ENCODE measurements at places on chromosomes 7 and 10.
A peak's percentile ranks its signal among the peaks of the same experiment; 100 is the strongest.

DNA sequence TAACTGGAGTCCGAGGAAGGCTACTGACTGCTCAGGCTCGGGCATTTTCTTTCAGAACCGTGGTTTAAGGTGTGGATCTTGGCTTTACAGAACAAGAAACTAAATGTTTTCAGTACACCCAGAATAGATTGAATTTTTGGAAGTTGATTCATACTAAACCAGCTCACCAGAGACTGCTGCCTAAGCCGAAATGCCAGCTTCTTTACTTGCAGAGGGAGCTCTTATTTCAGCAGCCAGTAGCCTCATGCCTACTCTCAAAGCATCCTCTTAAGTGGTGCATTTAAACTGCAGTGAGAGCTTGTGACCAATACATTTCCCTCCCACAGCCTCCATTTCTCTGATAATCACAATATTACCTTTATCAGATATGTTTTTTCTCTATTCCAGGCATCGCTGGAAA is 615.1 kb downstream of the SUGCT start:
- no peak for DNase-seq

DNA sequence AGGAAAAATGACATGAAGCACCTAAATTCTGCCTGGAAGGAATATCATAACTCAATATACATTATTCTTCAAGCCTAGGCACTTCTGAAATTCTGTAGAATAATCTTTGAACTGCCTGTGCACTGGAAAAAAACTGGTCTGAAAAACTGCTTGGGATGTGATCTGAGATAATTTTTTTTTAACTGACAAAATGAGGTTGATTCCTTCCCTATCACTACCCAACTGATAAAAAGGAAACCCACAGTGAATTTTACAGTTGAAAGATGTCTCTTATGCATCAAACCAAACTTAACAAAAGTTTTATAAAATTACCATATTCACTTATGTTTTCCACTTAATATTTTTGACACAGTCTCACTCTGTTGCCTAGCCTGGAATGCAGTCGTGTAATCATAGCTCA is 67.2 kb upstream of the FAM133B start:
- DNase-seq, result no peak

GRCh38 chr10:30857803-30858202 is 173.9 kb downstream of the ZNF438 start:
- no peak for DNase-seq

GRCh38 chr7:143467724-143468123 is 9.9 kb upstream of the TAS2R41 start:
- DNase-seq, result no peak

DNA sequence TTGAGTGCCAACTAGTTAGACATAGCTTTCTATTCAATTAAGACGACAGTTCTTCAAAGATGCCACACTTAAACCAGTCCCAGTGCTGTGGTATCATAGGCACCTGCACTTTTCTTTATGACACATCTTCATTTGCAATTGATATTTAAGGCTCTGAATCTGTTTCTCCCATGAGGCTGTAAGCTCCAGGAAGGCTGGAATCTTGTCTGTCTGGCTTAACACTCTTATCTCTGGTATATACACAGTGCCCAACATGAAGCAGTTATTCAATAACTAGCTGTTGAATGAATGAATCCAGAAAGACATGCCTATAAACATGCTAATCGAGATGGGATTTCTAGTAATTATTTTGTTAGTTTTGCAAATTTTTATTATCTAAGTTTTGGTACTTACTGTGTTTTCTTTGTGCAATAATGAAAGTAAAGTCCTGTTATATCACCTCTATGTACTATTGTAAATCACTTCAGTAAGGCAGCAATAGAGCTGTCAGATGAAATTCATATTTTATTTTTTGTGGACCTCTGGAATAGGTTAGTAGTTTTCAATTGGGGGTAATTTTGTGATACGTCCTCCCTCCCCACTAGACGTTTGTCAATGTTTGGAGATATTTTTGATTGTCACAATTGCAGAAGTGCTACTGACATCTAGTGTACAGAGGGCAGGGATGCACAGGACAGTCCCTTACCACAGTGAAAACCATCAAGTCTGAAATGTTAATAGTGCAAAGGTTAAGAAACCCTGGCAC is 51.3 kb upstream of the STEAP4 start:
- no peak for DNase-seq

DNA sequence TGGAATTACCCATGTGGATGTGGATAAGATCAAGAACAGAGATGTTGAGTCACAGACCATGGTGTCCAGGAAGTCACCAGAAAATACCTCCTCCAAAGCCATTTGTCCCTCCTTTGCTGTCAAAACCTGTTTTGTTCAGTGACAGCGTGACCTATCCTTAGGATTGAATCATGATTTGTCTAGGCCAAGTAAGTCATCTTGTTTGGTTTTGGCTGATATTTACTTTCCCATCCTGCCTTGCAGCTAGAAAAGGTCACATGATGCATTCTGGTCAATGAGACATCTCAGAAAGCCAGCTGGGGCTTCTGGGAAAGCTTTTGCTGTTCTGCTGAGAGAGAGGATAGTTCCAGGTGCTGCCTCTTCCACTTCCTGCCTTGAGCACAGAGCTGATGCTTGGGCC is 225.3 kb upstream of the ZMIZ1 start:
- no peak for DNase-seq

GRCh38 chr7:157973971-157974677 is 613.5 kb downstream of the PTPRN2 start:
- DNase-seq, result no peak

DNA sequence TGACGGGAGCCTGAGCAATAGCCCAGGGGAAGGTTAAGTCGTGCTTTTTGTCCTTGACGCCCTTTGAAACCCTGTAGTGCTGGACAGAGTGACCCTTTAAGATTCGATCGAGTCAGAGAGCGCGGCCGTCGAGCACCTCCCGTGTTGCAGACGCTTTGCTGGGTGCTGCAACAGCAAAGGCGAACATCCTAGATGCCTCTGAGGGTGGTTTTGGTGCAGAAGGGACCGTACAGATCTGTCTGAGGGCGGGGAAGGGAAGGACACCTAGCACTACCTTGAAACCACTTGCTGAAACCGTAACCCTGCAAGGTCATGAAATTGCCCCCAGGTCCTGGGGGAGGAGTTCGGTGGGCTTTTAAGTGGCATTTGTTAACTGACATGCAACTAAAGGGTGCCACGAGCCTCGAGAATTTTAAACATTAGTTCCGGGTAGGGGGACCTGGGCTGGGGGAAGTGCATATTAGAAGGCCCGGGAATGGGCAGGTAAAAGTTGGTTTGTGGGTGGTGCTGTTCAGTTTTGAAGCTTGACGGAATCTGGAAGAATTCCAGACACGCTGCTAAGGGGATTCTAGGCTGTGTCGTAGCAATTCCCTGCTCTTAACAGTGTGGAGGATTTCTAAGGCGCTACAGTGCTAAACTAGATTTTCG is 786 bp downstream of the ATP5F1C start:
- peak; percentile 3 for DNase-seq

DNA sequence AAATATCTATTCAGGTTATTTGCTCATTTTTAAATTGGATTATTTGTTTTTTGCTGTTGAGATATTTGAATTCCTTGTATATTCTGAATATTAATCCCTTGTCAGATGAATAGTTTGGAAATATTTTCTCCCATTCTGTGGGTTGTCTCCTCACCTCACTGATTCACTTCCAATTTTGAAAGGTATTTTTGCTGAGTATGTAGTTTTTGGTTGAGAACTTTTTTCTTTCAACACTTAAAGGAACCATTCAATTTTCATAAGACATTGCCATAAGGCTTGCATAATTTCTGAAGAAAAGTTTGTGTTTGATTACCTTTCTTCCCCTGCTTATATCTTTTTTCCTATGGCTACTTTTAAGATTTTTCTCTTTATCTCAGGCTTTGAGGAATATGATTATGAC is 8.9 kb upstream of the SCRN1 start:
- DNase-seq, result no peak

DNA sequence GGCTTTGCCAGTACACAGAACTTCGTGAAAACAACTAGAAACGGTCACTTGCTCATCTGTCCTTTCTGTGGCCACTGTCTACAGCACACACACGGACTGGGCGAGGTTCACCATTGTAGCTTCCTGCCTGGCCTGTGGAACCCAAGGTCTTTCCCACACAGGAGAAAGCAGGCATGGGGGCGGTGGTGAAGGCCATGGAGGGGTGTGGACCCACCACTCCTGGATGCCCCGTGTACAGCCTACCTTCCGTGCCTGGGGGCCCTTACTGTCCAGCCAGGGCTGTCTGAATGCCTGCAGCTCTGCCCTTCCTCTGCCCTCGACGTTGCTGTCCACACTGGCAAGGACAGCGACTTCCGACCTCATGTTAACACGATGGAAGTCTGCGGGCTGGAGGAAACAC is 108.8 kb downstream of the PRPF18 start:
- DNase-seq, result no peak

DNA sequence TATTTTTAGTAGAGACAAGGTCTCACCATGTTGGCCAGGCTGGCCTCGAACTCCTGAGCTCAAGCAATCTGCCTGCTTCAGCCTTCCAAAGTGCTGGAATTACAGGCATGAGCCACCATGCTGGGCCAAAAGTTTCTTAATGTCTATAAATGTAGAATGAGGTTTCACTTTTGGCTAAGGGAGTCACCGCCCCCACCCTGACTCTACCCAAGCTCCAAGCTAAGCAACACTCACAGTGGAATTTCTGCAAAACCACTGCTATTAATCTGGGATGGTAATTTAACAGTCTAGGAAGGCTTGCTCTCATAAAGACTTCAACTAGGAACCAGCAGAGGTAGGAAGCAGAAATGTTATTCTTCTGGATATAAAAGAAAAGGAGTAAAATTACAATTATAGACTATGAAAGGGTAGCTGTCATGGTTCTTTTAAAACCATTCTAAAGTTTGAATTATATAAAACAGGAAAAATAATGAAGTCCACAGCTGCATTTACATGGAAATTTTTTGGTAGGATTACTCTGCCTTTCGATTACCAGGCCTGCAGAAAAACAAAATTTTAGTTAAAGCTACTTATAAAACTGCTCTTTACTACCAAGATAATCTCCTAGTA is 211.6 kb downstream of the SFMBT2 start:
- DNase-seq, result no peak

DNA sequence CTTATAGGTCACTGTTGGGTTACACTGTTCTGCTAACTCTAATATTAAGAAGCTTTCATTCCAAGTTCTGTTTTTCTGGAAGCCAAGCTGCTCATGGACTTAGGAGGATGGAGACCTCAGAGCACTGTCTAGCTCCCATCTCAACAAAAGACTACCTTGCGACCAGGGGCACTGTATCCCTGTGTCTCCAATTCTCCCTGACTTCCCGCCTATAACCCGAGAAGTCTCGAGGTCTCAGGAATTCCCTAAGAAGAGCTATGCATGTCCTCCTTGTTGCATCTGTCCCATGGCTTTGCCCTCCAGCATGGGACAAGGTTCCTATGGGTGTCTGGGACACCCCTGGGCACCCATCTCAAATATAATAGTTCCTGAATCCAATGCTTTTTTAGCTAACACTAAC is 31.2 kb downstream of the BTBD16 start:
- DNase-seq, result no peak

DNA sequence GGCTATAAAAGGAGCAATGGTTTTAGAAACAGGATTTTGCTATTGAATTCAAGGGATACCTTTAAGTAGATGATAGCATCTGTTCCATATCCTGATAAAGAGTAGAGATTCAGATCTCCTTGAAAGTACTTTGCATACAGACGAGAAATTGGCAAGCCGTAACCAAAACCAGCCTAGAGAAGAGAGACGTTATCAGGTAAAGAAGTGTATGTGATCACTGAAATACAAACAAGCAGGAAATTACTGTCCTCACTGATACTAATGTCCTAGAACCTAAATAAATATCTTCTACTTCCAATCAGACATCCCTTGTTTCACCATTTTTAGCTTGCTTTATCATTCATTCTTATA is 9.4 kb downstream of the PDK4 start:
- DNase-seq, result no peak

- DNase-seq, result no peak
Measured at GRCh38 chr7:108723381-108723814, 153.7 kb downstream of the DNAJB9 start.

DNA sequence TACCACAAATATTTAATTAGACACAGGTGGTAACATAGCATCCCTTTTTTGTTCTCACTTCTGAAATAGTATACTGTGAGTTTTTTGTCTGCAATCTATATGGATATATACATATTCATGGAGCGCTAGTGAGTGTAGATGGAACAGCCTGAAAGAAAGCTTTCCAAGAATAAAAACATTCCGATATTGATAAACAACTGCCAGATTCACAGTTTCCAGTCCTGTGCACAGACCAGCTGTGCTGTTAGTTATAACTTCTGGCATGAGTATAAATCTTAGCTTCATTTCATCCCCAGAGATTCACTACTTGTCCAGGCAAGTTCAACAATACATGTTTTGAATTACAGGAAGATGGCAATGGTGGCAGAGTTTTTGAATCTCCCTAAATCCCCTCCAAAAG is 467.1 kb upstream of the STEAP1 start:
- no peak for DNase-seq

DNA sequence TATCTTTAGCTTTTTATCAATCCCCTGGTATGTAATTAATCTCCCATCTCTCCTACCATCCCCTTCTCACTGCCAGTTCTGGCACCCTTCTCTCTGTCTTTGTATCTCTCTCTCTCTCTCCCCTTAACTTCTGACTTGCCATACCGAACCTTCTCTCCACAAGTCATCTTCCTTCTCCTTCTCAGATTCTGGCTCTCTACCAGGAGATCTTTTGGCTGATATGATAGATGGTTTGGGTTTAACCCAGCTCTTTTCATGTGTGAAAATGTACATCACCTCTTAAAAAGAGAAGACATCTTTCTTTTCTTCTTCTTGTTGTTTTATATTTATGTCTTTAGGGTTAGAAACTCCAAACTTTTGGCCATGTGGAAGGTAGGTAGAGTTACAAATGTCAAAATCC is 196.7 kb downstream of the HGF start:
- no peak for DNase-seq

DNA sequence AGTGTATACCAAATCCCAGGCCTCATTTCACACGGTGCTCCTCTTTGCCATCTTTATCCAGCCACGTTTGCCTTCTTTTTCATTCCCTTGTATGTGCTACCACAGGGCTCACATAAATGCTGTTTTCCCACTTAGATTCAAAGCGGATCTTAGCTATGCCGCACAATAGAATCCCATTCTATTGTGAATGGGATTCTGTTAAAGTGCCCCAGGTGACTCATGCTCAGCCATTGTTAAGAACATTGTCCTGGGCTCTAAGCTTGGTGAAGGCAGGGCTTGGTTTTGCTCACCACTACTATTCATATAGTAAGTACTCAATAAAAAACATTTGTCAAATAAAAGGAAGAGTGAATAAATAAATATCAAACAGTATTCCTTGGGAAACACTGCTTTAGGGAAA is 72.3 kb upstream of the PHYHIPL start:
- no peak for DNase-seq

- no peak for DNase-seq
Measured at GRCh38 chr7:119090851-119091250, 866.3 kb downstream of the ANKRD7 start.

DNA sequence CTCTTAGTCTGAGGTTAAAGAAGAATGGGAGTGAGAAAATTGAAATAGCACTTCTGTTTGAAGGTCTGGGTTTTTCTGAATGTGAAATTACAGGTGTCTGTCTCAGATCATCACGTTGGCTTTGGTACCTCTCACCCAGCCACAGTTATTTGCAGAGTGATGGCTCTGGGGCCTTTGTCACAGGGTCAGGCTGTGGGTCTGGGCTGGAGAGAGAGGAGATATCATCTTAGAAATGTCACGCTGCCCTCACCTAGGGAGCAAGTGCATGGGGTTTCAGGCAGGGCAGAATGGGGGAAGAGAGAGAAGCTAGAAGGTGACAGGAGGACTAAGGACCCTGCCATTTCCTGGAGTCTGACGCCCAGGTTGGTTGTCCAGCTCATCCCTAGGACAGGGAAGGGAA is 127.2 kb downstream of the CFAP58 start:
- DNase-seq, result no peak

Measured in CD4-positive, alpha-beta T cell treated with Interleukin-6 for 4 hours (primary cell).